ENCODE measurements at places on chromosomes 2 and 18.

GRCh38 chr18:23283916-23284430 is 148.7 kb downstream of the CABLES1 start:
- no peak for DNase-seq
- H3K4me3 ChIP-seq = no peak overlapping the region
- H3K4me1 ChIP-seq = no peaks in the 10 kb centered on the region
- H3K27ac ChIP-seq = no peak overlapping the region

DNA sequence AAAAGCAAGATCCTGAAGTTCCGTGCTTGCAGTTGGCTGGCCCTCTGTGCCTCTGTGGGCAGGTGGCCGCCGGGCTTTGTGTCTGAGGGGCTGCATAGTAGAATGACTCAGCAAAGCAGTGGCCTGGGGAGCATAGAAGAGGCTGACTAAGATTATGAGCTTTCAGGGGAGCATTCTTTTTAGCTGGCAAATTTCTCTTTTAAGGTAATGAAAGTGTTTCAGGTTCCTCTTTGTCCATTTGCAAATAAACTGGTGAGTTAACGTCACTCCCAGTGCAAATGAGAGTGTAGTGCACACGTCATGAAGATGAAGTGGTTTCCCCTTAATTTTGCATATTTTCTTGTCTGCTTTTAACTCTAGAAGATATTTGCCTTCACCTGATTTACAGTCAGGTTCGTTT is 98.6 kb downstream of the BCL2L11 start:
- H3K4me3 ChIP-seq = no peak overlapping the region
- no peak for DNase-seq
- no peaks in the 10 kb centered on the region for H3K36me3 ChIP-seq
- peaks cover 25% of the 10 kb centered on the region for H3K4me1 ChIP-seq

DNA sequence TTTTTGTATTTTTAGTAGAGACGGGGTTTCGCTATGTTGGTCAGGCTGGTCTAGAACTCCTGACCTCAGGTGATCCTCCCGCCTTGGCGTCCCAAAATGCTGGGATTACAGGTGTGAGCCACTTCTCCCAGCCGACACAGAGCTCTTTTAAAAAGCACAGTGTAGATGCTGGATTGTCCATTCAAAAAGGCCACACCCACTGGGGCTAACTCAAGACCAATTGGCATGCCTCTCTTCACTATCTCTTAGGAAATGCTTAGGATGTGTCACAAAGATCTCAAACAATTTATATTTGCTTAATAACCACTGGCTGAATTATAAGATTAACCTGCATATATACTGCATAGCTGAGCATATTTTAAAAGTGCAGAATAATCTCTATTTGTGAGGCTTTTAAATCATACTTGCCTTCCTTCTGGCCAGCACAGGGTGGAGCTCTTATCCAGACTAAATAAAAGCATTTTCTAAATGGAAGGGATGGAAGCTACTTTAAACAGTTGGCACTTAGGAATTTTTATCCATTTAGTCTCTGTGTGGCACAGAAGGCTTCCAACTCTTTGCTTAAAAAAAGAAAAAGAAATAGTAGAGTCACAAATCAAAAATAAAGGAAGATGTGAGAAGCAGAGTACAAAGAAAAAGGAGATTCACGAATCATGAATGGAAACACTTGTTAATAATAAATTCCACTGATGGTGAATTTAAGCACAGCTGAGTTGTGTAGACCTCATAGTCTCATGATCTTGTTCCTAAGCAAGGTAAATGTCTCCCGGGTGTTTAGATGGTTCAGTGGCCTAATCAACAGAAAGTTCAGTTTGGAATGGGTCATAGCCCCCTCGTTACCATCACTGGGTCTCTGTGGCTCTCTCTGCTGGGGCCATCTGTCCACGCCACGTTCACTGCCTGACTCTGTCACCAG is 22.4 kb downstream of the CRYGD start:
- H3K27me3 ChIP-seq = peaks cover 12% of the 10 kb centered on the region
- no peak for DNase-seq
- peaks cover 14% of the 10 kb centered on the region for H3K4me1 ChIP-seq
- H3K36me3 ChIP-seq = no peaks in the 10 kb centered on the region
- no peak overlapping the region for H3K4me3 ChIP-seq
- H3K27ac ChIP-seq = no peak overlapping the region

- H3K4me1 ChIP-seq = peaks cover 43% of the 10 kb centered on the region
- H3K27me3 ChIP-seq = no peaks in the 10 kb centered on the region
- no peaks in the 10 kb centered on the region for H3K36me3 ChIP-seq
- no peak for DNase-seq
These were observed 314.8 kb downstream of the CDH2 start for GRCh38 chr18:27862041-27862682.
